Left lung (tissue), 14 donors: ENCODE measurements at places on chromosomes 7 and 10. TPM values are rescaled to one million over a fixed set of nuclear protein-coding genes. Genes with fewer than 3 reads are reported as not detected.

GRCh38 chr7:28955718-28956607 lies 2.2 kb downstream of the TRIL start:
- DNase-seq = peak; percentile 71

DNA sequence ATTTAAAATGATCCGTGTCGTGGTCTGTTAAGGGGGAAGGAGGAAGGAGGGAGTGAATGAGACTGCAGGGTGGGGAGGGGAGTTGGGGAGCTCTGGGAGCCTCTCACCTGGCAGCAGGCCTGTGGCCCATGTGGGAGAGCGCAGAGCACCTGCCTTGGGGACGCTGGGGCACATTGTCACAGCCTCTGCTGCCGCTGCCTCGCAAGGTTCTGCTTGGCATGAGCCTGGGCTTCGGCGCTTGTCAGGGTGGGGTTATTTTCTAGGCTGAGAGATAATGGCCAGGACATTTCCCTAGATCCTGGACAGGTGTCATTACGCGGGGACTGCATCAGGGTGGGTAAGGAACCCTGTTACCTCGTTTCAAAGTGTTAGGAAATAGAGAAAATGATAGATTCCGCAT lies 2.2 kb upstream of the SUN1 start:
- DNase-seq = no peak

DNA sequence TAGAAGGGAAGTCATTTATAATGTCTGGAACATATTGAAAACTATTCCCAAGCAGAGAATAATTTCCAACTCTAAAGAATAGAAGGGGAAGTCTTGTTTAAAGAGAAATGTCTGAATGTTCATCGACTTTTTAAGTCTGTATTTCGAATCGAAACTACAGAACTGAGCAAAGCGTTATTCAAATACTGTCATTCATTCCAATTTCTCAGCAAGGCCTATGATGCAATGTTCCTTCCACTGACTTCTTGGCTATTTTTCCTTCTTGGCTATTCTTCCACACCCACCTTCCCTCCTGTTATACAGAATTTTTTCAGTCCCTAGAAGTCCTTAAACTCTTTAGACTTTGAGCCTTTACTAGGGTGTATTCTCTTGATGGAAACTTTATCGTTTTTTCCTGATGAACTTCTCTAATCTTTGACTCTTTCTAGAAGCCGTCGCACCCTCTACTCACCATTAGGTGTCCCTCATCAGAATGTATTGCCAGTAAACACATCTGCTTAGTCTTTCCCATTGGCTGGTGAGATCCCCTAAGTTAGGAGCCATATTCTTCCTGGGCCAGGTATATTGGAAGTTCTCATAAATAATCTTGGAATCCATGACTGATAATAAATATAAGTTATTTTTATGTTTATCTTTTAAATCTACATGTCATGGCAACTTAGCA lies 235.7 kb upstream of the CCDC6 start:
- no peak for DNase-seq

- DNase-seq = no peak
Observed at GRCh38 chr7:15561835-15562234, at the start of gene AGMO. Gene AGMO (minus strand): TSS chr7:15562015.

DNA sequence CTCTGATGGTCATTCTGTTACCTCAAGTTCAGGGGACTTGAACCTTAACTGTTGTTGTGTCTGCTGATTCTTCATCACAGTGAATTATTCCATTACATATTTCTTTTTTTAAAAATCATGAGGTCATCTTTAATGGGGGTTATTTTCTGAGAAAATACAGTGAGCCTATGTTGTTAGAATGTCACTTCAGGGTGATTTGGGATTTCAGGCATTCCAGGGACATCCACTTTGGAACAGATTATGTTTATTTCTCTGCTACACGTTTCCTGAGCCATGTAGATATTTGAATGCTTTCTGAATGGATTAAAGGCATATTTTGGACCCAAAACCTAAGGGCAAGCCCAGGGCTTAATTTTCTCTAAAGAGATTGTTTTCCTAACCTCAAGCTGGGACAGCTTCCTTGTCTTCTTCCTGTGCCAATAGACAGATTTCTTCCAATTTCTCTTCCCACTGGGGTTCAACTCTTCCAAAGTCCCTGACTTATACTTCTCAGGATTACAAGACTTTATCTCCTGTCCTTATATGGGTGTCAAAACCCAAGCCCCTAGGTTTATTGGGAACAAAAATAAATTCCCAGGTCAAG lies 271.7 kb downstream of the ARHGAP12 start:
- no peak for DNase-seq

DNA sequence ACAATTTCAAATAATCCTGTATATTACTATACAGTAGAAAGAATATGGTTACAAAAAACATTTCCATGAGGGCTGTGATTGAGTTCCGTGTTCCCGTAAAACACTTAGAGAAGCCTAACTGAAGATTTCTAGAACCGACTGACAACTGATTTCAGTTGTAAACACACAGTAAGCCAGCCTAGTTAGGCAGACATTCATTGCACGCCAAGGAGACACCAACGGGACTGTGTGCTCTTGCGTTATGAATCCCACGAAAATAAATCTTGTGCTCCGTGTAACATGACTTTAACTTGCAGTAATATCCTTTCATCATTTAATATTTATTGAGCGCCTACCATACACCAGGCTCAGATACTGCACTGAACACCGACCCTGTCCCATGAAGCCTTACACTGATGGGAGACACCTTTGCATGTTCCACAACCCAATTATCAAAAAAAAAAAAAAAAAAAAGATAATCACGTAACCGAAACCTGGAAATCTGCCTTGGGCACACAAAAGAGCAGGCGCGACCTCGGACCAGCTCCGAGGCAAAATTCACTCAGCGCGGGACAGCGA lies 420 bp upstream of the KLHL7 start:
- DNase-seq = no peak

DNA sequence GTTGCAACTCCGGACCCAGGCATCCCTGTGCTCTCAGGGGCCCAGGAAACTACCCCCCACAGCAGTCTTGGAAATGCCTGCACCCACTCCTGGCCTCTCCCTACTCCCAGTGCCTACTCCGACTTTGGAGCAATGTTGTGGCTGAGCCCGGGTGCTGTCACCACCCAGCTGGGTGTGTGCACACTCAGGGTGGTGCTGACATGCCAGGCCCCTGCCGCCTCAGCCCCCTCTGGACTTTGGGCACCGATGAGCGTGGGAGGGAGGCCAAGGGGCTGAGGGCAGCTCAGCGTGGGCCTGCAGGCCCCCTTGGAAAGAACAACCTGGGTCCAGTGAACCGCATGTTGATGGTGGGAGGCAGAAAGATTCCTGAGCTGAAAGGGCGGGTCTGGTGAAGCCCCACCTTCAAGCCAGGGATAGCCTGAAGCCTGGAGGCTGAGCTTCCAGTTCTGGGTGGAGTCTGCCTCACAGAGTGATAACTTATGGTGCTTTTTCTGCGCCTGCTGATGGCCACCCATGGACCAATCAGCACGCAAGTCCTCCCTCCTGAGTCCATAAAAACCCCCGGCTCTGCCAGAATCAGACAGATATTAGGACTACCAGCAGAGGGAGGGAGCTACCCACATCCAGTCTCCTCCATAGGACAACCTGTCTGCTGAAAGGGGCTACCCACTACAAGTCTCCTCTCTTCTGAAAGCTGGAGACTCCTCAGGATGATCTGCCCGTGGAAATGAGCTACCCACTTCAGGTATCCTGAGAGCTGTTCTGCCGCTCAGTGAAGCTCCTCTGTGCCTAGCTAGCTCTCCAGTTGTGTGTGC lies 380.4 kb upstream of the SORCS1 start:
- DNase-seq = no peak

WDR86 gene
- 1.1 TPM for total RNA-seq

XRCC2 gene
- 3.5 TPM for total RNA-seq

DNA sequence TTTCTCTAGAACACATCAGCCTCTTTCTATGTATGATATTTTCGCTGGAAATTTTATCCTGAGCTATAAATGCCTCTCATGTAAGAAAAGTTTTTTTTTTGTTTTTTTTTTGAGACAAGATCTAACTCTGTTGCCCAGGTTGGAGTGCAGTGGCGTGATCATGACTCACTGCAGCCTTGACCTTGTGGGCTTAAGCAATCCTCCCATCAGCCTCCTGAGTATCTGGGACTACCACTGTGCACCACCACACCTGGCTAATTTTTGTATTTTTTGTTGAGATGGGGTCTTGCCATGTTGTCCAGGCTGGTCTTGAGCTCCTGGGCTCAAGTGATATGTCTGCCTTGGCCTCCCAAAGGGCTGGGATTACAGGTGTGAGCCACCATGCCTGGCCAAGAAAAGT lies 80.4 kb downstream of the ADK start:
- DNase-seq = no peak

DNA sequence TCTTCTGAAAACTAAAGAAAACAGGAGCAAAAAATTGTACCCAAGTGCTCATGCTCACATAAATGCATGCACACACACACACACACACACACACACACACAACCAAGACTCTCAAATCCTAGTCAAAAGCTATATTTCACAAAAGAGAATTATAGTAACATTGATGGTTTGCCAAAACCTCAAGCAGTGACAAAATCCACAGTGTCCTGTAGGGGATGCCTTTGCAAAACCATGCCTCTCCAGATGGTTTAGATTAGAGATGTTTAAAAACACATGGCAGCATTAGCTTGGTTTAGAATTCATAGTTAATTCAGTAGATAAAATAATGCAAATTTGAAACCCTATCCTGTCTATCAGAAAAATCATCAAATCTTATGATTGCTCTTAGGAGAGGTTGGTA lies 232.2 kb downstream of the DYNC1I1 start:
- no peak for DNase-seq

GRCh38 chr7:23471106-23471859 lies 992 bp upstream of the IGF2BP3 start:
- peak; percentile 79 for DNase-seq

GRCh38 chr10:110174816-110175215 lies 32.6 kb upstream of the MXI1 start:
- DNase-seq = no peak

FAM25A gene
- total RNA-seq = not detected

DNA sequence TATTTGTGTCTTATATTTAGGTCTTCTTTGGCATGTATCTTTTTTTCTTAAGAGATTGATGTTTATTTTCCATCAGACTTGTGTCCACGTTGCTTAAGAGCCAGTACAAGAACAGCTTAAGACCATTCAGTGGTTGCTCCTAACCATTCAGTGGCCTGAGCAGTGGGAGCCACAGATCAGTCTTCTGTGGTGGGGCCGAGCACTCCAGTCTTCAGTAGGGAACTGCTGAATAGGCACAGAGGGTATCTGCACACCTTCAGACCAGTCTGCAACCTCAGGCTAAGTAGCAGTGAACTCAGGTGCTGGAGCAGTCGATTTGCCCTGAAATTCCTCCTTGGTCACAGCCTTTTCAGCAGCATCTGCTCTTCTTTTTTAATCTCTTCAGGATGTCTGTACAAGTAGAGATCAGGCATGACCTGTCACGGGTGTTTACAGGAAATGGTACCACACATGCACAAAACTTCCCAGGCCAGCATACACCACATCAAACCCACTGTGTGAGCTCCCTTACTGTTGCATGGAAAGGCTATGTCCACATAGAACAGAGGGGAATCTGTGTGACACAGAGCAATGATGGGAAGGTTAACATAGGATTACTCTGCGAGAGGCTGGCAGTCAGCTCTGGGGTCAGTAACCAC lies 51.5 kb downstream of the FAM107B start:
- DNase-seq = no peak
